Transverse colon (tissue), 4 donors: ENCODE measurements at places on chromosomes 7 and 10.
A peak's percentile ranks its signal among the peaks of the same experiment; 100 is the strongest.

DNA sequence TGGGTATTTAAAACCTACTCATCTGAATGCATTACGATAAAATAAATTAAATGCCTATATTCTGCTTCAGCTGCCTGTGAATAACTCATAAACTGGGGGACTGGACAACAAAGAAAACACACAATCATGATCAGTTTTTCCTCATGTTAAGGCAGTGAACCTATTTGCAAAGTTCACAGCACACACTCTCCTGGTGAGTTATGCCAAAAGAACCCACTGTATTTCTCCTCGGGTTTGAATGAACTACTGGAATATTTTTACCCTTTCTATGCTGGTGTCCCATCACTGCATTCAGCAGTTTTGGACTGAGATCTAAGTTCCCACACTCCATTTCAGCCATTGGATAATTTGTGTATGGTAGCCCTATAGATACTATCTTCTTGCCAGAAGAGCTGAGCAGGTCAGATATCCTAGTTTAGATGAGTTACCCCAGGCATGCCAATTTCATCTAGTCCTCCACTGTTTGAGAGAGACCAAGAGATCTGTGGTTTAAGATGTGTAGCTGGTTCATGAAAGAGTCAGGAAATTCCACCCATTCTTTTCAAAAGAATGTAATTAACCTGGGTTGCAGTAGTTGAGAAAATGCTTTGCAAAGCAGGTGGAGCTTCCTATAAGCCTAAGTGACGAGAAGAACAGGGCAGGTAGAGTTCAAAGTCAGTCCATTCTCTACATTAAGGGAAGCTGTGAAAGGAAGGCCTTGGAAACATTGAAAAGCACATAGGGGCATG is 101.7 kb downstream of the PLXDC2 start:
- DNase-seq = no peak

- no peak for DNase-seq
Observed at GRCh38 chr10:11080564-11080984, 62.9 kb downstream of the CELF2 start.

DNA sequence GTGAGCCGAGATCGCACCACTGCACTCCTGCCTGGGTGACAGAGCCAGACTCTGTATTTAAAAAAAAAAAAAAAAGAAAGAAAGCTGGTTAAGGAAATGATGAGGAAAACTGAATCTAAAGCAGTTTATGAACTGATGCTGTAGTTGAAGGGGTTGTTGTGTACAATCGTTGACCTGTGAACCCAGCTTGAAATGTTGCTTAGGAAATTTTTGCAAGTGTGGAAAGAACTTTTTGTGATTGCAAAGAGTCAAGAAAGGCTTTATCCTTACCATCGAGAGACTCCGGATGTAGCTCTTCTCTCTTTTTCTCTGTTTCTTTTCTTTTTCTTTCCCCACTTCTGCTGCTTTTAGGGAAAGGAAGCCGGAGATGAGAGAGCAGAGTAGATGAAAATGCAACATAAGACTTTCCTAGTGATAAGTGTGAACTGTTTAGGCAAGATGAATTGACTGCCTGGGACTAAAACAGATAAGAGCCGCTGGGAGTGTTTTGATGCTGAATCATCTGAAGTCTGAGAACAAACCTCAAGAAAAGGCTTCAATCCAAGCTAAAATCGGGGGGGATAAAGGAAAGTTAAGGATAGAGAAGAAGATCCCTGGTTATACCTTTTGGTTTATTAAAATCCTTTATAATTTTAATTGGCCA is 69.0 kb downstream of the TAF3 start:
- no peak for DNase-seq

GRCh38 chr7:118615-119391 is 73.6 kb upstream of the FAM20C start:
- no peak for DNase-seq

- no peak for DNase-seq
Observed at GRCh38 chr10:3077509-3077908, 10.2 kb downstream of the PFKP start.

DNA sequence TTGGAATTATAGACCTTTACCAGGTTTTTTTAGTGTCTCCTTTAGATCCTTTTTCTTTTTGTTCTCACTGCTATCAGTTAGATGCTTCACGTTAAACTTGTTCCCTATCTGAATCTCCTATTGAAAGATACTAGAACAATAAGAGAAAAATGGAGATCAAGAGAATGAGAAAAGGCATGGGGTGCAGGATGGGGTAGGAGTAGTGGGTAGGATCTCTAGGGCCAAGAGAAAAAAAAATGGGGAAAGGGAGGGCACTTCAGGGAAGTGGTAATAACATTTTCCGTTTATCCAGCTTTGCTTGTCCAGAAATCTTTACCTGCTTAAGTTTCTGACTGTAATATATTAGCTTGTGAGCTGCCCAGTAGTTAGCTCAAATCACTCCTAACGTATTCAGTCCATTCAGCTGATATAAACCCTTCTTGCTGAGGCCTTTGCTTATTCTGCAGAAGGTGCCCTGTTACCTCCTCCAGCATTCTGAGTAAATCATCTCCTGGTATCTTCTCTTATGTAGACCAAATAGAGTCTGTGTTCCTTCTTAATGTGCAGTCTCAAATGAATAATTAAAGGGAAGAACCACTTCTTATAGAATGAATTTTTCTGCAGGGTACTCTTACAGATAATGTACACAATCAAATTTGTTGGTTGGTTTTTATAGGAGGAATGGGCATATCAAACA is 69.7 kb downstream of the ZNRF2 start:
- no peak for DNase-seq

- no peak for DNase-seq
Observed at GRCh38 chr7:95209276-95209675, 115.1 kb downstream of the PON1 start.

GRCh38 chr7:2651847-2652735 is 20.3 kb downstream of the TTYH3 start:
- DNase-seq = no peak

DNA sequence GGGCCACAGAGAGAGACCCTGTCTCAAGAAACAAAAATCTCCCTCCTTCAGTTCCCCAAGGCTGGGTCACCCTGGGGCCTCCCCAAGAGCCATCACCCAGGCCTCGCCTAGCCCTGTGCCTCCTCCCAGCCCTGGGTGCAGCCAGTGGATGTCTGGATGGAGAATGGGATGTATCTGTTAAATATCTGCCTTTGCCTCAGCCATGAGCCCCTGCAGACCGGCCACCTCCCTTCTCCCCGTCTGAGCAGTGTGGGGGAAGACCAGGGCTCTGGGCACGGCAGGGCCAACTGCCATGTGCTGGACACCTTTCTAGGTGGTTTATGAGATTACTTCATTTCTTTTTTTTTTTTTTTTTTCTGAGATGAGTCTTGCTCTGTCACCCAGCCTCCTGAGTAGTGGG is 10.0 kb downstream of the ARPC1B start:
- DNase-seq = no peak

DNA sequence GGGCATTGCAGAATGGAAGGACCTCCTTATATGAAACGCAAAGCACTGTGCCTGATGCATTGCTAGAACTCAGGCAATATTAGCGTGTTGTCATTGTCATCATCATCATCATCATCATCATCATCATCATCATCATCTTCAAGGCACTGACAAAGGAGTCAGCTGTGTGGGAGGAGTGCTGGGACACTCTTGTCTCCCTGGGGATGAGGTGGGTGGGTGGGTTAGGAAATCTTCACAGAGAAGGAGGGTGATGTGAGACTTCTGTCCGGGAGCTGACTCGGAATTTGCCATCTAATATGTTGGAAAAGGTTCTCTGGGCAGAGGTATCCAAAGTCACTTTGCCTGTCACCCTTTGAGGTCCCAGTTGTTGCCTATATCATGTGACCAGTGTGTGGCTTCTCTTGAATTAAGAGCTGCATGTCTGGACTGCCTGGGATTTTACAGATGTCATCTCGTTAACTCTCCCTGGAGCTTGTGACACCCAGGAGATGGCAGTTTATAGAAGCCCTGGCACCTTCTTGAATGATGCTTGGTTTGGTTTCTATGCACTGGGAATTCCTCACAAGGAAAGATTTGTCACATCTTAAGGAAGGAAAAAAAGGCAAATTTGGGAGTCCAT is 7.1 kb downstream of the HTRA1 start:
- DNase-seq = no peak

- DNase-seq = no peak
Observed at GRCh38 chr7:88224601-88225275, 4.9 kb upstream of the SRI start.

GRCh38 chr10:62082271-62082656 is 180.8 kb downstream of the ARID5B start:
- no peak for DNase-seq

- DNase-seq = no peak
Observed at GRCh38 chr7:95736635-95737034, 35.7 kb upstream of the DYNC1I1 start.

- no peak for DNase-seq
Observed at GRCh38 chr7:116193329-116194087, 16.8 kb upstream of the TES start.

- DNase-seq = no peak
Observed at GRCh38 chr10:78218798-78219490, 185.3 kb downstream of the RPS24 start.

GRCh38 chr7:69739931-69740431 is 141.7 kb downstream of the AUTS2 start:
- DNase-seq = peak; percentile 10

DNA sequence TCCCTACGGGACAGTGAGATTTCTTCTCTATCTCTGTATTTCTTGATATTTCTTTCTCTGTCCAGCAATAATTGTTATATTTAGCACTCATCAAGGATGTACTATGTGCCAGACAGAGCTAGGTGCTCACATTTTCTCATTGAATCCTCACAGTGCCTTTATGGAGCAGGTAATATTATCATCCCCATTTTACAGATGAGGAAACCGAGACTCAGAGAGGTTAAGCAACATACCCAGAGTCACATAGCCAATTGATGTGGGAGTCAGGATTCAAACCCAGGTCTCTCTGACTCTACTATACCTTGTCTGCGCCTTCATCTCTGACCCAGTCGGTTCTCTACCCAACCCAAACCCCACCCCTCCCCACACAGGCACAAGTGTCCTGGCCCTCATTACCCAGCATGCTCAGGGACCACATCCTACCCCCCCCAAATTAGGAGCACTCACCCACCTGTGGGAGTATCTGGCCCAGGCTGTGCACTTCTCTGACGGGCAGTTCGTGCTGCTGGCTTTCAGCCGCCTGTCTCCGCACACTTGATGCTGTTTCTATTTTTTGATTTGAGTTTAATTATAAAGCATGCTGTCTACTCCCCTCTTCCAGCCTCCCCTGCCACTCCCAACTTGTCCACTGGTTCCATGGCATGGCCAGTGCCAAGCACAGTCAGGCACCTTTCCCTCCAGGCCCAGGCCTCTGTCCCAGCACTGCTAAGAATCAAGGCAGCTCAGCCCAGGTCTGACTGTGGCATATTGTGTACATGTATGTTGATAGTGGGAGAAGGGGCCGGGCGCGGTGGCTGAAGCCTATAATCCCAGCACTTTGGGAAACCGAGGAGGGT is 9.8 kb upstream of the SAMD8 start:
- no peak for DNase-seq

DNA sequence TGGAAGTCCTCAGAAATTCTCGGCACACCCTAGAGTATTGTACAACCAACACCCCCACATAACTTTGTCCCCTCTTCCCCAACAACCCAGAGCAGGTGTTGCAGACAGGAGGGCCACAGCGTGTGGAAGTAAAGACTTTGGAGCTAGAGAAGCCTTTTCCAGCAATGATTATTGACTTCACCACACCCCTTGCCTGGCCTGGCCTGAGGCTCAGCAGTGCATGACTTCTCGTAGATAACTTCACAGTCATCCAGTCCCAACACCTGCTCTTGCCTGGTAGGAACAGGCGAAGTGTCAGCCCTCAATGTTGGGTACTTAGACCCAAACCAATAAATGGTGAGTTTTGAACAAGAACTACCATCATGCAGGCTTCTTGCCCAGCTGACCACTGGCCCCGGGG is 36.7 kb downstream of the GOT1 start:
- no peak for DNase-seq

DNA sequence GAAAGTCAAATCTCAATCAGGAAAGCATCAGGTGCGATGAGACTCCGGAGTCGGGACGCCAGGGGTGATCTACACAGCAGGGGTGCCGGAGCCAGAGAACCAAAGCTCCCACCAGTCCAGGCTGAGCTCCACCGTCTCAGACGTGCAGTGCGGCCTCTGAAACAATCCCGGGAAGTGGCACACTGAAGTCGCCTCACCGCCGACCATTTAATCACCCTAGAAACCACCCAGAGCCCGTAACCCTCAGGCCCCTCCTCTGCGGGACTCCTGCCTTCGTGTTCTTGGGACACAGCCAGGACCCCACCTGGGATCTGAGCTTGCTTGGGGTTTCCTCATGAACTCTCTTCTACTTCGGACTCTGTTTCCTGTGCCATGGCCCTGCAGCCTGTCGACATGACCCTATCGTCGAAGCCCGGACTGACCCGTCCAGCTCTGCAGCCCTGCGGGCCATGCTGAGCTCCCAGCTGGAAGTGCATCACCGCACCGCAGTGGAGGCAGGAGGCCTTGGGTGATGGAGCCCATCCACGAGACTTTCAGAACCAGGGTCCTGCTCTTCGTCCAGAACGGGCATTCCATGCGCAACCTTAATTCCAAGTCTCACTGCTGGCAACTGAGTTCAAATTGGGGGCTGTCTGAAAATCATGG is 266.4 kb downstream of the PTPRN2 start:
- no peak for DNase-seq

DNA sequence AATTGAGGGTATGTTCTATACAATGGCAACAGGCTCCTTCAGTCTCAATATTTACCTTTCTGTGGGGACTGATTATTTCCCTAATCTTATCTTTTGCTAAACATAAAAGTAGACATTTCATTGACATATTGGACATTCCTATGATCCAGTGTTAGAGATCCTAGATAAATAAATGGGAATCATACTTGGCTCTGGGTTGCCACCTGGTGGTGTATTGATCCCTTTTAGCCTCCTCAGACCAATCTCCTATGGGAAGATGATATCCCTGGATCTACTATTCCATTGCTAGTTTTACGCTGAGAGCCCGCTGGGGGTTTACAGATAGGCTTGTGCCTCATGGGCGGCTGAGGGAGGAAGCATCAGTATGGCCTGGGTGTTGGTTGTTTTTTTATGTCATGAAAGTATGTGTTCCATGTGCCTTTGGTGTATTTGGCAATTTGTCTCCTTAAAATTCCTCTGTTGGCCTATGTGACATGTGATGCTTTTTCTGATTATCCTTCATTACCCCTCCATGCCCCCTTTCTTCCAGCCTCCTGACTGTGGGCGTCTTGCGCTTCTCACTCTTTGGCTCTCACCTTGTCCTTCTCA is 18.8 kb downstream of the CELF2 start:
- peak; percentile 67 for DNase-seq

GRCh38 chr7:113657603-113658002 is 261.2 kb downstream of the PPP1R3A start:
- DNase-seq = no peak

DNA sequence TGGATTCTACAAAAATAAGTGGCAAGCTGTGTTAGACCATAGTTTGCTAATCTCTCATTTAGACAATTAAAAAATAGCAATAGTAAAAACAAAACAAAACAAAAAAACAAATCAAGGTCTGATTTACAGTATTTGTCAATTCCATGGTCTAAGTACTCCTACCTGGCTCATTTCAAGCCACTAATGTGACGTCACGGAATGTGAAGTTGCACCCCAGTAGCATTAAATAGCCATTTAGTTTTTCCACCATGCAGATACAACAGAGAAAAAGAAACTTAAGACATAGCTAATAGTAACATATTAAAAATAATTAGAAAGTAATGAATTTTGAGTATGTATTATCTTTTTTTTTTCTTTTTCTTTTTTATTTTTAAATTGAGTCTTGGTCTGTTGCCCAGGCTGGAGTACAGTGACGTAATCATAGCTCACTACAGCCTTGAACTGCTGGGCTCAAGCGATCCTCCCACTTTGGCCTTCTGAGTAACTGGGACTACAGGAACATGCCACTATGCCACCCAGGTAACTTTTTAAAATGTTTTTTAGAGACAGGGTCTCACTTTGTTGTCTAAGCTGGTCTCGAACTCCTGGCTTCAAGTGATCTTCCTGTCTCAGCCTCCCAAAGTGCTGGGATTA is 101.2 kb downstream of the MKX start:
- no peak for DNase-seq
